Right atrium auricular region (tissue), 2 donors: ENCODE measurements at places on chromosomes 12 and 14. TPM values are rescaled to one million over a fixed set of nuclear protein-coding genes. Genes with fewer than 3 reads are reported as not detected.

DPF3 gene
- total RNA-seq, result 14.7 TPM

TSPAN9 gene
- total RNA-seq, result 185 TPM

DNA sequence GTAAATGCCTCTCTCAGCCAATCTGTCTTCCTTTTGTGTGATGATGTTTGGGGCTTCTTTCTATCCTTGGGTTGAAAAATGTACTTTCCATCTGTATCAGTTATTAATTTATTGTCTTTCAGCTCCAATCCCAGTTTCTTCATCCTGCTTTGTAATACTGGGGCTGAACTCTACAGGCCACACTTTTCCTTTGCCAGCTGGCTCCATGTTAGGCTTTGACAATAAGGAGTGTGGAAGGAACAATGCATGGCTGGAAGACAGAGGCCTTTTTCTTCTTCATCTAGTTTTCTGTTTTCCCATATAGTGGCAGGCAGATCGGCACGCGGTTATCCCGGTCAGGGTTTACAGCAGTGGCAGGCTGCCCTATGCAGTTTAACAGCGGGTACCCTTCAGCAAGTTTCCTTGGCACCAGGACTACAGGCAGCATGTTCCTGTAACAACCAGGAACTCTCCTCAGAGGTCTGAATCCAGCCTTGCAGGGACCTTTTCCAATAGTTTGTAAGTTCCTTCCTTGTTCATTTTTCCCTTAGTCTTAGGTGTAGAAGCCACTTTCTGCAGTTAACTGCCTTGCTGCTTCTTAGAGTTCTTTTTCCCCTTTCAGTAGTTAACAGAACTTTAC, 38.5 kb upstream of the CRACR2A start:
- DNase-seq, result no peak

DNA sequence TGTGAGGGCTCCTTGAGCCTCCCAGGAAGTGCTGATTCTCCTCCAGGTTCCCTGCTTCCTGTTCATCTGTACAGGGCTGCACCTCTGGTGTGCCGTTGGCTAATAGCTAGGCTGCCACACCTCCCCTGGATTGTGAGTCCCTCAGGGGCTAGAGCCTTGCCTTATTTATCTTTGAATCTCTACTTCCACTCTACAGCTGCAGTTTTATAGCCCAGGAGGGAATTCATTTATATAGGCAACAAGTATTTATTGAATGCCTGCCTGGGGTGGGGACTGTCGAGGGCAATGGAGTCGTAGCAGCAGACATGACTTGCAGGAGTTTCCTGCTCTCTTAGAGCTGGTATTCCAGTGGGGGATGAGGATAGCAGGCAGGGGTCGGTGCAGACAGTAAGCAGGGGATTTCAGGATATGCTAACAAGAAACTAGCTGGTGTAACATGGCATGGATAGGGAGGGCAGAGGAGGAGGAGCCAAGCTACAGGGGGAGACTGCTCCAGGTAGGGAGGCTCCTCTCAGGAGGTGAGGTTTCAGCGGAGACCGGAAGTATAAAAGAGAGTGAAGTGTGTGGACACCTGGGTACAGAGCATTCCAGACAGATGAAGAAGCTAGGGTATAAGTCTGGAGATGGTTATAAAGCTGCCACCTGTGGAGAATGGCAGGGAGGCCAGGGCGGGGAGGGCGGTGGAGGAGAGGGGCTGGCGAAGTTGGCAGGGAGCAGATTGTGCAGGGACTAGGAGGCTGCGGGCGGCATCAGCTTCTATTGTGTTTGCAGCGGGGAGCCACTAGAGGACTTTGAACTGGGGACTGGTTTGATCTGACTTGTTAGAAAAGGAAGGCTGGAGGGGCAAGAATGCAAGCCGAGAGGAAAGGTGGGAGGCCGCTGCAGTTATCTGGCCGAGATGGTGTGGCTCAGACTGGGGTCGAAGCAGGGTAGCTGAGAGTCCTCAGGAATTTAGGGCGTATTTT, 17.2 kb downstream of the USP30 start:
- no peak for DNase-seq
